ENCODE measurements at places on chromosomes 7 and 10.

DNA sequence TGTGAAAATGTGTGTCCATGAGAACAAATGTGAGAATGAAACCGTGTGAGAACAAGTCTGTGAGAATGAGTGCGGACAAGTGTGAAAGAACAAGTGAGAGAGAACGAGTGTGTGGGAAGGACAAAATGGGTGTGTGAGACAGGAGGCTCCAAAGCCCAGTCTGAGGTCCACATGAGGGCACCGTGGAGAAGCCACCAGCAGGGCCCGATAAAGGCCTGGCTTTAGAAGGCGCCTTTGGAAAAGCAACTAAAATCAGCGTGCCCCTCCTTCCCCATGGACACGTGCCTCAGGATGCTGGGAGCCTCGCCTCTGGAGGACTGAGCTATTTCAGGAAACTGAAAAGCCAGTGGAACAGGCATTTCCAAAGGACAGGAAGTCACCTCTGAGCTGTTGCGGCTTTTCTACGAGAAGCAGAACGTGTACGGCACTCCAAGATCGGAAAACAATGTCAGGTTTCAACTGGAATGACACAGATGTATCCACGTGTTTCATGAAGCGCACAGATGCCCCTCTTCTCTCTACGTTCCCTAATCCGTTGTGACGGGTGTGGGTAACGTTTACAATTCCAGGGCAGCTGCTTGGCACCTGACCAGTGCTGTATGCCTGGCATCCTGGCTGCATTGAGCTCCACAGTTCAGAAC is 46.4 kb downstream of the ESYT2 start:
- DNase-seq, result peak; percentile 52

DNA sequence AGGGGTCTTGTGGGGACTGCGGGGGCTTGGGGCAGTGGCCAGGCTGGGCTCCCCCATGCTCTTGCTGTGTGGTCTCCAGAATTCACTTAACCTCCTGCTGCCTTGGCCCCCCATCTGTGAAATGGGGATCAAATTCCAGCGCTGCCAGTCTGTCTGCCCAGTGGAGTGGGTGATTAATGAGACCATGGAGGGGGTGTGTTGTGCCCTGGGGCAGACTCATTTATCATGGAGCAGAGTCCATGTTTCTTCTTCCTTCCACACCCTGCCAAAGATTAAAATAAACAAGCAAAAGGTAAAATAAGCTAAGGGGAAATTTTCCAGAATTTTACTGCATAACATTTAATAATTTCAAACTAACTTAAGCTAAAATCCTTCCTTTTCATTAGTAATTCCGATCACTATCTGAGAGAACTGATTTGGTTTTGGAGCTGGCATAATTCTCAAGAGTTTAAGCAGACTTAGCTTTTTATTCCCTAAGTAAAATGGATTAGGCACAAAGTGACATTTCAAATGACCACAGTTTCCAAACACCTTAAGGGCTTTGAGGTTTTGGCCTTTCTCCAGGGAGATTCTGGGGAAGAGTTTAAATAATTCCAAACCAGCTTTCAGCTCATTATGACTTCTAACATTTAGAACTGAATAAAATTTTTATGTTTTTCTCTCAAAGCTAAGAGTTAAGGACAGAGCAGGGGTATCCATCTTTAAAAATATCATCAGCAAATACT is 211.9 kb downstream of the CXCL12 start:
- no peak for DNase-seq

GRCh38 chr10:12262278-12262981 is 66.4 kb downstream of the CDC123 start:
- DNase-seq, result no peak

GRCh38 chr10:127349737-127350136 is 153.3 kb upstream of the INSYN2A start:
- no peak for DNase-seq

GRCh38 chr7:101576998-101577397 is 52.1 kb downstream of the MYL10 start:
- DNase-seq, result no peak

- DNase-seq, result no peak
These were observed 14.3 kb upstream of the ZNF212 start for GRCh38 chr7:149225106-149225505.

GRCh38 chr10:53601260-53601875 is 828.8 kb upstream of the MBL2 start:
- DNase-seq, result peak; percentile 58

- DNase-seq, result no peak
These were observed 91.0 kb downstream of the PTPRE start for GRCh38 chr10:127997937-127998336.

GRCh38 chr10:79145517-79146470 is 77.0 kb downstream of the ZMIZ1 start:
- DNase-seq, result peak; percentile 6

GRCh38 chr7:69753981-69754380 is 155.7 kb downstream of the AUTS2 start:
- no peak for DNase-seq

DNA sequence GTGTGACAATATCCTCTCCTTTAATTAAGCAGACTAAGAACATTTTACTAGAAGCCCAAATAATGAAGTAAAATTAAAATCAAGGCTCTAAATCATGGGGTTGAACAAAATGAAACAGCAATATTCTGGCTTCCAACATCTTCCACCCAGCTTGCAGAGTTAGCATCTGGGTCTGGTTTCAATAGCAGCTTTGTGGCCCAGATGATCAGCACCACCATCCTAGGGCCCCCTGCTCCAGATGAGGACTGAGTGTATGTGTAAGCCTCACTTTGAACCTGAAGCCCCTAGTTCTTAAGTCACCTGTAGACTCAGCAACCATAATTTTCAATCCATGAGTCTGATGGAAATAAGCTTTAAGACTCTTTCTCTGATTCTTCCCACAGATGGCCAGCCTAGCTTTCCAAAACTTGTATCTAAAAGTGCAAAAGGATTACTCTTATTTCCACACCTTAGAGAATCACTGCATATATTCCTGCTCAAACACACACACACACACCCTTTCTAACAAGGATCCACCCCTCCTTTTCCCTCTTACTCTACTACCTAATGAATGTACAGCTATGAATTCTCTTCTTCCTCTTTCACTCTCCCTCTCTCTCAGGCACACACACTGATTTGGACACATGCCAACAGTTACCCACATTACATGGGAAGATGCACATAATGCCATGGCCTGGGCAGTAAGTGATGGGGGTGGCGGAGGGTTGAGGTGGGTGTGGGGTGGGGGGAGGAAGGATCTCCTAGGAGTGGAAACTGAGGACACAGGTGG is 3.5 kb downstream of the DENND11 start:
- DNase-seq, result peak; percentile 8

DNA sequence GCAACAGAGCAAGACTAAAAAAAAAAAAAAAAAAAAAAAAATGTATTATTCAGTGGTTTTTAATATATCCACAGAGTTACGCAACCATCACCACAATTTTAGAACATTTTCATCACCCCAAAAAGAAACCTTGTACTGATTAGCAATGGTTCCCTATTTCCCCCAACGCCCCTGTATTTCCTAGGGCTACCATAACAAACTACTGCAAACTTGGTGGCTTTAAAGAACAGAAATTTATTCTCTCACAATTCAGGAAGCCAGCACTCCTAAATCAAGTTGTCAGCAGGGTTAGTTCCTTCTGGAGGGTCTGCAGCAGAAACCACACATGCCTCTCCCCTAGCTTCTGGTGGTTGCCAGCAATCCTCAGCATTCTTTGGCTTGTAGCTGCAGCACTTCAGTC is 5.9 kb upstream of the NUP42 start:
- no peak for DNase-seq

GRCh38 chr7:25031007-25031406 is 51.0 kb upstream of the OSBPL3 start:
- no peak for DNase-seq

DNA sequence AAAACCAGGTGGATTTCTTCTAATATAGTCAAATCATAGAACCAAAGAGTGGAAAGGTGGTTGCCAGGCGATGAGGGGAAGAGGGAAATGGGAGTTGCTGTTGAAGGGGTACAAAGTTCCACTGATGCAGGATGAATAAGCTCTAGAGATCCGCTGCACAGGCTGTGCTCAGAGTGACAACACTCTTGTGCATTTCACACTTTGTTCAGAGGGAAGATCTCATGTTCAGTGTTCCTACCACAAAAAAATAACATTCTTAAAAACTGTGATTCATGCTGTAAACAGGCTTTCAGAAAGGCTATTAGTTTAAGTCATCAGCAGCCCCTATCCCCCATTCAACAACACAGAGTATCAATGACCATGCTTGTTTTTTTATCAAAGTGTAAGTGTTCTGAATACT is 213.8 kb downstream of the COBL start:
- no peak for DNase-seq

GRCh38 chr7:1309996-1310395 is 77.3 kb downstream of the UNCX start:
- DNase-seq, result no peak

DNA sequence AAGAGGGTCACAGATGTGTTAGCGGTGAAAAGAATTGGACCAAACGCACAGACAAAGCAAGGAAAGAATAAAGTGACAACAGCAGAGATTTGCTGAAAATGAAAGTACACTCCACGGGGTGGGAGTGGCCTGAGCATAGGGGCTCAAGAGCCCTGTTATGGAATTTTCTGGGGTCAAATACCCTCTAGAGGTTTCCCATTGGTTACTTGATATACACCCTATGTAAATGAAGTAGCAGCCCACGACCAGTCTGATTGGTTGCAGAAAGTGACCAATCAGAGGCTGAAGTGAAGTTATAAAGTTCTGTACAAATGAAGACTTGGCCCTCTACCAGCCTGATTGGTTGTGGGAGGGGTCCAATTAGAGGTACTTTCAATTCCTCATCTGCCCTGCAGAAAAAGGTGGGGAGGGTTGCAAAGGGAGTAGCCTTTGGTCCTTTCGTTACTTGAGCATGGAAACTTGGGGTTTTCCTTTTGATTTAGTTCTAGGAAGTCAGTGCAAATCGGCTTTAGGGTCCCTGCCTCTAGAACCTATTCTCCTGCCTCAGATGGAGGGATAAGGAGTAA is 125.6 kb upstream of the PRPS1L1 start:
- no peak for DNase-seq

GRCh38 chr10:74973741-74974392 is 137.6 kb upstream of the SAMD8 start:
- DNase-seq, result no peak

DNA sequence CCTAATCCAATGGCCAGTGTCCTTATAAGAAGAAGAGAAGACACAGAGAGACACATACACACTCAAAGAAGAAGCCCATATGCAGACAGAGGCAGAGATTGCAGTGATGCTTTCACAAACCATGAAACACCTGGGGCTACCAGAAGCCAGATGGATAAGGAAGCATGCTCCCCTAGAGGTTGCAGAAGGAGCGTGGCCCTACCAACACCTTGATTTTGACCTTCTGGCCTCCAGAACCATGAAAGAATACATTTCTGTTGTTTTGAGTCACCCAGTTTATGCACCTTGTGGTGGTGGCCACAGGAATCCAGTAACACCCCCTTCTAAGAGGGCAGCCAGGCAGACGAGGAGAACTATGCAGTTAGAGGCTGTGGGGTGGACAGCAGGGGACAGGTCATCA is 43.5 kb downstream of the AOC1 start:
- DNase-seq, result no peak

DNA sequence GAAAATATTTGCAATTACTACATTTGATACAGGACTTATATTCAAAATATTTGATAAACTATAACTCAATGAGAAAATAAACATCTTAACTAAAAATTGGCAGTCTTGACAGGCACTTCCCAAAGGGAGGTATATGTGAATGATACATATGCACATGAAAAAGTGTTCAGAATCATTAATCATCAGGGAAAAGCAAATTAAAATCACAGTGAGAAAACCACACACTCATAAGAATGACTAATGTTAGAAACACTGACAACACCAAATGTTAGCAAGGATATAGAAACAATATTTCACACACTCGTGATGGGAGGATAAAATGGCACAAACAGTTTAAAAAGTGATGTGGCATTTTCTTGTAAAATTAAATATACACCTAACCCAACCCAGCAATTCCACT is 4.1 kb upstream of the VPS26A start:
- DNase-seq, result no peak

DNA sequence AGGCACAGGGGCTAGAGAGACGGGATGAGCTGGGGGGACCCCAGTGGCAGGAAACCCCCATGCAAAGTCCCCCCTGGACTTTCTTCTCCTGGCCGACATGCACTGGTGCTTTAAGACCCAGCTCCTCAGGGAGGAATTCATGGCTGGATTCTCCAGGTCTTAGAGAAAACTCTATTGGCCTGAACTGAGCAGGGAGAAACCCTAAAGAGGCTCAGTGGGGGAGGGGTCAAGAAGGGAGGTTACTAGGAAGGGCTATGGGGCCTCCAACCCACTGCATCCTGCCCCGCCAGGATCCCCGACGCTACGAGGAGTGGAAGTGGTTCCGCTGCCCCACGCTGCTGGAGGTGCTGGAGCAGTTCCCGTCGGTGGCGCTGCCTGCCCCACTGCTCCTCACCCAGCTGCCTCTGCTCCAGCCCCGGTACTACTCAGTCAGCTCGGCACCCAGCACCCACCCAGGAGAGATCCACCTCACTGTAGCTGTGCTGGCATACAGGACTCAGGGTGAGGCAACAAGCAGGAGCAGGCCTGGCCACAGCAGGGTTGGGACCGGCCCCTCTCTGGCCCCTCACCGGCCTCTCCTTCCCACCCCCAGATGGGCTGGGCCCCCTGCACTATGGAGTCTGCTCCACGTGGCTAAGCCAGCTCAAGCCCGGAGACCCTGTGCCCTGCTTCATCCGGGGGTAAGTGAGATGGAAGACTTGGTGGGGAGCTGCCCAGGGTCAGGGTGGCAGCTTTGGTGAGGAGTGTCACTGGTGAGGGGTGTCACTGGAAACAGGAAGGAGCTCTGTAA is 13.8 kb downstream of the ATG9B start:
- DNase-seq, result peak; percentile 46

- DNase-seq, result no peak
These were observed 66.2 kb downstream of the TBXAS1 start for GRCh38 chr7:139895141-139895829.

- DNase-seq, result no peak
These were observed 202.2 kb downstream of the RAMP3 start for GRCh38 chr7:45359776-45360175.

- DNase-seq, result no peak
These were observed 128.3 kb downstream of the CPEB3 start for GRCh38 chr10:92162541-92162940.

GRCh38 chr10:130220251-130221185 is 84.3 kb downstream of the GLRX3 start:
- DNase-seq, result no peak

DNA sequence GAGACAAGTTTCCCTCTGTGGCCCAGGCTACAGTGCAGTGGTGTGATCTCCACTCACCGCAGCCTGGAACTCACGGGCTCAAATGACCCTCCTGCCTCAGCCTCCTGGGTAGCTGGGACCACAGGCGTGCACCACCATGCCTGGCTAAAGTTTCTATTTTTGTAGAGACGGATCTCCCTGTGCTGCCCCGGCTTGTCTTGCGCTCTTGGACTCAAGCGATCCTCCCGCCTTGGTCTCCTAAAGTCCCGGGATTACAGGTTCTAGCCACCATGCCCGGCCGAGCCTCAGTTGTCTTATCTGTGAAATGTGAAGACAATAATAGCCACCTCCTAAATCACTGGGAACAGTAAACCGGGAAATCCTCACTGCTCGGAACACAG is 88.1 kb downstream of the FOXL3 start:
- DNase-seq, result no peak

- DNase-seq, result no peak
These were observed 27.8 kb downstream of the IL2RA start for GRCh38 chr10:6034371-6034770.

- DNase-seq, result no peak
These were observed 140.3 kb upstream of the EFCAB10 start for GRCh38 chr7:105721571-105722104.

GRCh38 chr10:125291836-125292235 is 131.5 kb upstream of the CTBP2 start:
- no peak for DNase-seq

GRCh38 chr10:73234695-73235094 is 12.4 kb downstream of the DNAJC9 start:
- DNase-seq, result no peak
